SK-MEL-5 (cell line): ENCODE measurements at places on chromosomes 1 and 21.

DNA sequence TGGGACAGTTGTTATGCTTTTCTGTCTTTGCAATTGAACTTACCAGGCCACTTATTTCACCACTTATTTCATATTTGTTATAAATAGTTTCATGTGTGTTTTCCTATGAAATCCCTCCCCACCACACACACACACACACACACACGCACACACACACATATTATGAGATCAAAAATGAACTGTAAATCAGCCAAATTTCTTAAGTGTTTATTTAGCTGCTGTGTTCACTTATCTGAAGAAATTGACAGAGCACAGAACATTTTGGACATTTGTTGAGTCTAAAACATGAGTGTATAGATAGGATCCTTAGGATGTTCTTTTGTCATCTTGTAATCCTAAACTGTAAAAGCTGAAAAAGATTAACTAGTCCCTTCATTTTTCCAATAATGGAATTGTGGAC is 7.8 kb upstream of the TNFSF18 start:
- DNase-seq: no peak

DNA sequence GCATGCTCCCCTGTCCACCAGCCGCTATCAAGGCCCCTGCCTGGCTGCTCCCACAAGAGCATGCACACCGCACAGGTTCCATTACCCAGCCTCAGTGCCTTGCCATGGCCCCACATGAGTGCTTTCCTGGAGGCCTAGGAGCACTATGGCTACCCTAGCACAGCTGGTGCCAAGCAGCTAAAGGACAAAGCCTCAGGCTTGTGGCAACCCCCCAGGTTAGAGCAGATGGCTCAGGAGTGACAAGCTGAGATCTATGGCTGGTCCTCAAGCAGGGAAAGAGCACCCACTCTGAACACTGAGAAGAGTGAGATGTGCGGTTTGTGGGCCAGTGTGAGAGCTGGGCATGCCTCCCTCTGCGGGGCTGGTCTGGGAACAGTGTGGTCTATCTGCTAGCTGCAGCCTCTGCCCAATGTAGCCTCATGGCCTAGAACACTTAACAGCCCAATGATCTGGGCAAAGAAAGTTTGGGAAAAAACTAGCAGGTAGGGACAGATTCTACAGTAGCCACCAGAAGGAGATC is 129.8 kb downstream of the VAV3 start:
- DNase-seq: no peak

- no peak for DNase-seq
Measured at GRCh38 chr1:193299038-193299437, 112.6 kb upstream of the B3GALT2 start.

- no peak for DNase-seq
Measured at GRCh38 chr1:30521261-30521865, 202.0 kb downstream of the MATN1 start.

DNA sequence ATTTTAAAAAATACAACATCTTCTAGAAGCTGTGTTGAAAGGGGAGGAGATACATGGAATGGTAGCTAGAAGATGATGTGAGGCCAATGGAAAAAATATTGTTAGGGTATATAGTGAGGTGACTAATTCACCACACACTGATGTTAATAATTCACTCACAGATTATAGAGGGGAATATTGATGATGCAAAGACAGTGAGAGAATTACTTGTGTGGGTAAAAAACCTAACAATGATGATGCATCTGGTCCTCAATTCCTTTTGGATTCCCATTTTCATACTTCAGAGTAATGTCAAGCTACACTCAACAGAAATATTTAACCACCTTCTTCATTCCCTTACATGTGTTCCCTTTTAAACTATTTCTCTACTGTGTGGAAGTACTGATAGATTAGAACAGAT is 169.5 kb upstream of the DPYD start:
- no peak for DNase-seq
